ENCODE measurements at places on chromosomes 3 and 15. TPM values are rescaled to one million over a fixed set of nuclear protein-coding genes. Genes with fewer than 3 reads are reported as not detected.

GRCh38 chr3:3334491-3334890, 155.0 kb upstream of the CRBN start:
- DNase-seq: no peak

GRCh38 chr15:41474436-41474835, 19.2 kb upstream of the ITPKA start:
- no peak for DNase-seq

DNA sequence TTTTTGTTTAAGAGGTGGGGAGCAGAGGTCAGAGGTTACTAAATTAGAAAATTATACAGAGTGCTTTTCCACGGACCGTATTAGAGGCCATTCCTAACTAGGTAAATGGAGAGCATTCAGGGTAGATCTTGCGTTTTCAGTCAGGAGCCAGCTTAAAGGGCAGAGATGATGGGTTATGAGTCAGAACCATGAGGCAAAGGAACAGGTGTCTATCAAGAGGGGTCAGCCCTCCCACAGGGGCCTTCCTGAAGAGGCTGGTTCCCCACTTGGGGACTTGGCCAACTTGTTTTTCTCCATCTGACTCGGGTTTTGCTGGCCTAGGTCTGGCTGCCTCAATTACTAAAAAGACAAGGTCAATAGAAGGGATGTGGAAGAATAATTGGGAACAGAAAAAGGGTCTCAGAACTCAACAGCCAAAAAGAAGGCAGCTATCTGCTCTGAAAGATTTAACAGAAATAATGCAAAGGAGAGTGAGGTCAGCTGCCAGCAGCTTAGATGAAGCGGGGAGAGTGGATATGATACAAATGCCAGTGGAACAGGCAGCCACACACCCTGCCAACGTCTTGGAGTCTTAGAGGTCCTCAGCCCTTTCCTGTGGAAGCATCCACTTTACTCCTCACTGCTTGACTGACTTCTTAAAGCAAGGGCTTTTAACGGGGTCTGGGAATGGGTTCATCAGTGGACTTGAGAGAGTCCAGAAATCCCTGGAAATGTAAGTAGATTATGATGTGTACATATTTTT, 17.6 kb downstream of the MTMR14 start:
- DNase-seq: no peak

The SPATA16 gene
- not detected for total RNA-seq

The FILIP1L gene
- total RNA-seq: 28.6 TPM
